ENCODE measurements at places on chromosomes 12 and 14.

DNA sequence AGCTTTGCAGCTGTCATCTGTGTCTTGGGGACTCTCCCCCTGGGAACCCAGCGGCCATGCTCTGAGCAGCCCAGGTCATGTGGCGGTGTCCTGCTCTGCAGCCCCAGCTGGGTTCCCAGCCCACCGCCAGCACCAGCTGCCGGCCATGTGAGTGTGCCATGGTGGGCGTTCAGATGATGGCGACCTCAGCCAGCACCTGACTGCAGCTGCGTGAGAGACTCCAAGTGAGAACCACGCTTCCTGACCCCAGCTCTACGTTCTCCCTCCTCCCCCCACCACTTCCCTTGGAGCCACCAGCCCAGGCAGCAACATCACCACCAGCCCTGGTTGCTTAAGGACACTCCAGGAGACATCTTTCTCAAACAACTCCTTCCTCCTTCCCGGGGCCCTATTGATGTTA, 68.8 kb downstream of the SLC24A4 start:
- DNase-seq: no peak

DNA sequence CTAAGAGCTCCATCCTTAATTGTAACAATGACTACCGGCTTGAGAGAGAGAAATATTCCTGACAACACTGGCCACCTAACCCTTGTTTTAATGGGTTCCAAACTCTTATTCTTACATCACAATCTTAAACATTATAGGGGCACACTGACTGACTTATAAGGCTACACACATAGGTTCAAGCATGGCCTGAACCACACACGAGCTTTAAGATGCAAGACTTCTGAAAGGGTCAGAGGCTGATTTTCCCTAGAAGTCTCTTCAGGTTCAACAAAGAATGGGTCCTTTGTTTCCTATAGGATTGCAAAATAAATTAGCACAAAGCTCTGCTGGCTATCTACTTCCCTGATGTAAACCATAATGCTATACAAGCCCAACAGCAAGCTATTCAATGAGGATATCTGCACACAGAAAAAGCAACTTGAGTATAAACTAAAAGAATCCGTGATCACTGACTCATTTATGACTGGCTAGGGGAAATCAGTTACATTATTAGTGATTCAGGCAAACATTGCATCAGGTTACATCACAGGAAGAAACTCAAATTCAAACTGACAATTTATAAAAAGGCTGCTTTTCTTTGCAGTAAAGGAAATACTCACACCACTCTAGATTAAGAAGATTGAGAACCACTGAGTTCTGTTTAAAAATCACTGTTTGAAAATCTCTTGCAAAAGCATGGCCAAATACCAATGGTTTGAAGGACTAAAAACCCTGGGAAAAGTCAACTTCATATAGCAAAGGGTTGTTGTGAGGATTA, 8.5 kb downstream of the BTG1 start:
- no peak for DNase-seq

- no peak for DNase-seq
Measured at GRCh38 chr12:44459569-44459968, 416.5 kb downstream of the NELL2 start.

GRCh38 chr14:65704850-65705249, 292.3 kb downstream of the FUT8 start:
- no peak for DNase-seq

DNA sequence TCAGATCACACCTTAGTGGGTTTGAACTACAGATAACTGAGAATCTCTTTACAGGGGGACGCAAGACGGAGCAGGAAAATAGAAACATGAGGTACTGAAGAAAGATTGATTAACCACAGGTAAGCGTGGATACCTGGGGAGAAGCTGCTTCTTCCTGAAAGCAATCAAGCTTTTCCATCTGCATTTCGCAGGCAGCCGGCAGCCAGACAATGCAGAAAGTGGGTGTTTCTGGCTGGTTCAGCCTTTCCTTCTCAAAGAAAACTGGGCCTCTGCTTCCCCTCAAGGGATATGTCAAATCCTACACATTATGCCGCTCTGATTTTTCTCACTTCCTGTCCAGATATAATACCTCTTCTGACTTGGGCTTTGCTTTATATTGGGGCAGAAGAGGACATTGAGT, 39.1 kb upstream of the PPFIA2 start:
- DNase-seq: no peak

- no peak for DNase-seq
Measured at GRCh38 chr12:93413064-93413463, 28.7 kb downstream of the UBE2N start.

GRCh38 chr12:32568228-32568627, 110.9 kb upstream of the DNM1L start:
- DNase-seq: no peak

All from stimulated activated CD8-positive, alpha-beta memory T cell treated with anti-CD3 and anti-CD28 coated beads, Interleukin-12 subunit alpha, Interleukin-12 subunit beta, amount 100 ng/mL, for 4 hours (primary cell).